ENCODE measurements at places on chromosomes 6 and 20.

DNA sequence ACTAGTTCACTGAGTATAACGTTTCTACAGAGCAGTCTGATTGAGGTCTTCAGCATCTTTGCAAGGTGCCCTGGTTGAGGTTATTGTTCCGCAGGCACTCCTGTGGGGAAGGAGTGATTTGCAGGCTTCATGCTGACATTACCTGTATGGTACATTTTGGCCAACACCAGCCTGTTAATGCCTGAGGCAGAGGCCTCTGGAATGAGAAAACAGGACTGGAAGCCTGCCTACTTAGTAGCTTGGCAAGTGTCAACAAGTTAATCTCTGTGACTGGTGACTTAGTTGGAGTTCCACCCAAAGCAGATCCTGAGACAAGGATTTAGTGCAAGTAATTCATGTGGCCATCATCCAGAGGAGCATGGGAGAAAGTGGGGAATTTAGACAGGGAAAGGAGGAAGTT lies 24.6 kb downstream of the MAS1 start:
- DNase-seq: no peak

- DNase-seq: no peak
These were observed 23.6 kb upstream of the SERPINB1 start for GRCh38 chr6:2865270-2865669.

GRCh38 chr6:67687396-67687795 lies 947.7 kb upstream of the ADGRB3 start:
- DNase-seq: no peak

GRCh38 chr6:45432977-45433376 lies 55.2 kb upstream of the SUPT3H start:
- no peak for DNase-seq
